ENCODE measurements at places on chromosomes 2 and 18.

DNA sequence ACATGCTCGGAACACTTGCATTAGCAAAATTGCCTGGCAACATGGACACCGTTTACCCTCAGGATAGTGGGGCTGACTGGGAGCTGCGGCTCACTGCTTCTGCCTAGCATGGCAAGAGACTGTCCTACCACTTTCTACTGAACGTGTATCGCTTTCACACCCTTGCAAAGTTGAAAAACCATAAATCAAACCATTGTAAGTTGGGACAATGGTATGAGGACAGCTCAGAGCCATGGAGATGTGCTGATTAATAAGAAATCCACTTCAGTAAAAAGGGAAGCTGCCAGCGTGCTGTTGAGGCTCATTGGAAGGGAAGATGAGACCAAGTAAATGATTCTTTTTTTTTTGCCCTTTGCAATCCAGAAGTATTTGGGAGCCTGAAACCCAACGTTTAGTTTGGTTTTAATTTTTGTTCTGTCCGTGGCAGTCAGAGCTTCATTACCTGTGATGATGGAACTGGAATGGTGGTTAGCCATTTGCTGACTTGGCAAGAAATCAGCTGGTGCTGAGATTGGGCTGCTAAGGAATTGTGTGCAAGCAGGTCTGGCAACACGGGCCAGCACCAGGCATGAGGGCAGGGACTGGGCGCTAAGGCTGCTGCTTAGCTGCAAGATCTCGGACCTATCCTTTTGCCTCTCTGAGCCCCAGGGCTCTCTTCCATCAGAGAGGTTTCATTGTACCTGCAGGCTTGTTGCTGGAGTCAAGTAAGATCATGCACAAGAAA, 75.5 kb upstream of the HS6ST1 start:
- no peak for DNase-seq

DNA sequence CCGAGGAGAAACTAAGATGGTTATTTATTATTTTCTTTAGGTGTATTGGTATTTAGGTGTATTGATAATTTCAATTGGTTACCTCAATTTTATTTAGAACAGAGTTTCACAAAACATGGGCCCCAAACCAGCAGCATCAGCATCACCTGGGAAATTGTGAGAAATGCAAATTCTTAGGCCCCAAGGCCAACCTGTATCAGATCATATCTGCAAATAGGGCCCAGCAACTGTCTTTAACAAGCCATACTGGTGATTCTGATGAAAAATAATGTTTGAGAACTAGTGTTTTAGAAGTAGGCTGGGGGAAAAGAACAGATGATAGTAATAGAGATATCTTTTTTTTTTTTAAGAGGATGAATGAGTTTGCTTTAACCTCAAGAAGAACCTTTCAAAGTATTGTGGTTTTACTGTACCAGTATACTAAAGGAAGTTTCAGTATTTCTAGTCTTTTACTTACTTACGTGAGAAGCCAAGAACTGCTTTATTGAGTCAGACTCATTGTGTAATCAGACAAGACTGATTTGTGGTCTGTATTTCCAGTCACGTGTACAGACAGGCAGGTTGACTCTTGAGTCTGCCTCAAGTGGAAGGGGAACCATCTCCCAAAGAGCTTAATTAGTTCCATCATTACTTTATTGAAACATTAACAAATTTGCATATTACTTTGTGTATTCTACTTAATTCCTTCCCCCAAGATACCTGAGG, 60.4 kb upstream of the GAREM1 start:
- no peak for DNase-seq

DNA sequence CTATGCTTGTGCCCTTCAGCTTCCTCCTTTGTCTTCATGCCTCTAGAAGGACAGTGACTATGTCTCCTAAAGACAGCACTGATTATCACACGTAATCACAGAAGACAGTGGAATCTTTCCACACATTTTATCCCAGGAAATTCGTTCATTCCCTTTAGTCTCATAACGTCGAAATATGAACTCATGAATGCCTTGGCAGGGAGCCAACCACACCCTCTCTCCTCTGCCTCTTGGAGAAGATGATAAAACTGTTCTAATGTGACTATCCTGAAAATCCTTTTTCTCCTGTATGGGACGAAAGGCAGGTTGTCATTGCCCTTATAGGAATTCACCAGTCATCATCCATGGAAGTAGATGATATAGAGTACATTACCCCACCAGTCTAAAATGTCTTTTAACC, 726.6 kb upstream of the FANCL start:
- DNase-seq: no peak

DNA sequence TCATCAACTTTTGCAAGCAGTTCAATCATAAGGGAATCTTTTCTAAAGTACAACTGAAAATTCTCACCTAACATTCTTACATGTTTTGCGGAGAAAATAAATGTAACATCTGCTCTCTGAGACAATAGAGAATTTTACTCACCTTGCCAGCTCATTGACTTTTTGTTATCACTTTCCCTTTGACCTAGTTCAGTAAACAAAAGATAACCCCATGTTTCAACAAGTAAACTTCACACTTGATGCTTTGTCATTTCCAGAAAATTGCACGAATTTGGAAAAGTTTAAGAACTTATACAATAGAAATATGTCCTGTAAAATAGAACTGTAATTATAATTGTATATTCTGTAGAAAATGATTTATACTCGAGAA, 1110.0 kb upstream of the ACVR2A start:
- DNase-seq: no peak

DNA sequence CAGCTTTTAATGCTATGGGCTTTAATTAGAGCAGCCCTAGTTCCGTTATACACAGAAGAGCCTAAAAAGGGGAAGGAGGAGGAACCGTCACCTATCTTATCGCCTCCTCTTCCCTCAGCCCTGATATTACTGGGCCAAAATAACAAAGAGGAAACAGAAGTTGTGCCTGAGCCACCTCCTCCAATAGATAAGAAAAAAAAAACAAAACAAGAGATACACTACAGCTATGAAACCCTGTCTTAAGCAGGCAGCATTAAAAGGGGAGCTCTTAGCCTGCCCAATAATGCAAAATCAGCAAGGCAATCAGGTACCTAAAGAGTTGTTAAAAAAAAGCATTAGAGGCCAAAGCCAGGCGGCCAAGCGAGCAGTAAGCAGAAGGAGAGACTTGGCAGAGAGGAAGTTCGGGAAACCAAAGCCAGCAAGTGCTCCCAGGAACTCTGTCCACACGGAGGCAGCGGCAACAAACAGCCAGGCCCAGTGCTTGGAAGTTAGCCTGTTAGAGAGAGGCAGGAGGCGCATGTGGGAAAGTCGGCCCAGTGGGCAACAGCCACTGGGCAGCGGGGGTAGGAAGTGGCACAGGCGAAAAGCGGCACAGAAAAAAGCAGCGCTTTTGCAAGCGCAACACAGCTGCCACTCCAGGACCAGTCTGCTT, 41.8 kb upstream of the PDK1 start:
- no peak for DNase-seq
